ENCODE measurements at places on chromosomes 6 and 20.

- DNase-seq = no peak
Observed at GRCh38 chr6:78492351-78493017, 374.9 kb upstream of the IRAK1BP1 start.

DNA sequence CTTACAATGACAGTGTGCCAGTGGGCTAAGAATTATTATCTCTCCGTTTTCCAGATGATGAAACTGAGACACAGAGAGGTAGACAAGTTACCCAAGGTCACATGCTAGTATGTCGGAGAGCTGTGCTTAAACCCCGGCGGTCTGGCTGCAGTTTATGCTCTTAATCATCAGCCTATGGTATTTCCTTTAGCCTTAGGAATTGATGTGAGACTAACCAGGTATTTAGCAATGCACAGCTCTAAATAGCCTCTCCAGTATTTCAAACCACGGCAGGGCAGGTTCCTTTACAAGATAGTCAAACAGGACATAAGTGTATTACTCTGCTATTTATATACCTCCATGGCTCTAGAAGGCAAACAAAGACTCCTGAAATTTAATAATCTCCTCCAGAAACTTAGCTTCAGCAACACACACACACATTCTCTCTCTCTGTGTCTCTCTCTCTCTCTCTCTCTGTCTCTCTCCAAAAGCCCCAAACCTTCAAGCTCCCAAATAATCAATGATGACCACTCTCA lies 142.0 kb upstream of the ZNF217 start:
- DNase-seq = no peak

DNA sequence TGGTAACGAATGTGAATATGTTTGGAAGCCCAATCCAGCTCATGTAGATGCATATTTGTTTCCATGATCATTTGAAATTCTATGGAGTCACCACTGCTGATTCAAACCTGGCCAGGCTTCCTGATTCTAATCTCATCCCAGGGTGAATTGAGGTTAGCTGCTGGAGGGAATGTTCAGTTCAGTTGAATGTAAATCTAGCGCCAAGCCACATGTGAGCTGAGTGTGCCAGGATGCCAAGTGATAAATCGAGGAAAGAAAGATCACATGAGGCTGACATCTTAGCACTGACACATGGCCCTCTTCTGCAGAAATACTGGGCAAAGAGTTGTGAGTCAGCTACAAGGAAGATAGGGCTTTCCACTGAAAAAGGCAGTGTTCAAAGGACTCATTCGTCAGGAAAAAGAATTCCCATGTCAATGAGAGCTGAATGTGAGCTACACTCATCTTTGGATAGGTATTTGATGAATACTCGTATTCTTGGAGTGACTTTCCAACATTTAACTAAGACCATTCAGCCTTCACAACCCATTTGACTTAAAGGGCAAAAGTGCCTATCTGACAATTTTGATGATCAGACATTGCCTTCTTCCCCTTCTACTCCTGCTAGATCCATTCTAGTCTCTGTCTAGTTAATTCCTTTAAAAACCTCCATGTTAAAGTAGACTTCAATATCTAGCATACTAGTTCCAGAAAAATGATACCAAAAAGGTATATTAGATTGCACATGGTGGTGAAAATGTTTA lies 172.1 kb downstream of the MTFR2 start:
- DNase-seq = no peak

GRCh38 chr20:33773412-33774089 lies 37.6 kb upstream of the CHMP4B start:
- DNase-seq = no peak

DNA sequence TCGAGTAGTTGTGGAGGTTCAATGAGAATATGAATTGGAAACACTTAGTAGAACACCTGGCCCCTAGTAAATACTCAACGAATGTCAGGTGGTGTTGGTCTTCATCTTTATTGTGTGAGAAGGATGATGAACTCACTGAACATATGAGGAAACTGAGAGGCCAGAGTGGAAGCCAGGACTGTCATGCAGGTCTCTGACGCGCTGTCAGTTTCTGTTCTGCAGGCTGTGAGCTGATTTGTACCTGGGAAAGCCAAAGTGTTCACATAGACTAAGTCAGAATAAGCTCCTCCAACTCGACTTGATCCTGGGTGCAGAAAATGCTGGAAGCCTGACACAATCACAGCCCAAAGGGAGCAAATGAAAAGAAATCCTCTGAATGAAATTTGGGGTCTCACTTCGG lies 222.2 kb downstream of the LY86 start:
- no peak for DNase-seq
